ENCODE measurements at places on chromosomes 3 and 15.
A peak's percentile ranks its signal among the peaks of the same experiment; 100 is the strongest.

GRCh38 chr3:114606336-114606735, 312.5 kb downstream of the TIGIT start:
- peak; percentile 48 for DNase-seq

DNA sequence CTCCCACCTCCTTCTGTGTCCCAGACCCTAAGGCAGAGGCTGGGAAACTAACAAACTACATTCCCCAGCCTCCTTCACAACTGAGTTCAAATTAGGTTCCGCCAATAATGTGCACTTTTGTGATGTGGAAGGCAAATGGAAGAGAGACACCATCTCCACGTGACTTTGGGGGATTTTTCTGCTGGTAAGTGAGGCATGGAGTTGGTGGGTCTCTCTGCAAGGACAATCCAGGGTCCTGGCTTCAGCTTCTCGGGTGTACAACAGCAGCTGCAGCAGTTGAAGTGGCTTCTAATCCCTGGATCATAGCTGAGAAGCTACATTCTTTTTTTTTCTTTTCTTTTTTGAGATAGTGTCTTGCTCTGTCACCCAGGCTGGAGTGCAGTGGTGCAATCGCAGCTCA, 58.9 kb upstream of the GATA2 start:
- DNase-seq, result no peak

DNA sequence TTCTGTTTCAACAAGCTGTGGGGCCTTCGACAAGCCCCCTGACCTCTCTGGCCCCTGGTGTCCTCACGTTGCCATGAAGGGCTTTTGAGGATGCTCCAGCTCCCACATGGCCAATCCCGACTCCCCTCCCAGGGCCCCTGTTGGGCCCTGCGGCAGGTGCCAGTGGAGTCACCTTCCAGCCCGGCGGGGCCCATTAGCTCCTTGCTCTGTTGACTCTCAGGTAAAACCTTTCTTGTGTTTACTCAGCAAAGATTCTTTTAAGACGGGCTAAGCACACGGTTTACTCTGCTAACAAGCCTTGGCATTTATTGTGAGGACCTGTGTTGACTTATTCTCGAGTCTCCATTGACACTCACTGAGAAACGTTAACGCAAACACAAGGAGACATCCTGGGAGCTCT, 15.0 kb downstream of the RPLP1 start:
- DNase-seq, result peak; percentile 41

GRCh38 chr3:139260793-139261736, 82.8 kb upstream of the MRPS22 start:
- DNase-seq, result no peak

- no peak for DNase-seq
Observed at GRCh38 chr15:58562135-58562534, 130.3 kb downstream of the LIPC start.

All from kidney tubule cell (primary cell).